ENCODE measurements at places on chromosomes 7 and 10. TPM values are rescaled to one million over a fixed set of nuclear protein-coding genes. Genes with fewer than 3 reads are reported as not detected.

The CUEDC2 gene
- 55.7 TPM for total RNA-seq

The GAD2 gene
- total RNA-seq = not detected

- no peak for DNase-seq
These were observed 20.7 kb upstream of the ZMIZ1 start for GRCh38 chr10:79047875-79048638.

- no peak for DNase-seq
These were observed 176.0 kb downstream of the NOC3L start for GRCh38 chr10:94186722-94187121.

DNA sequence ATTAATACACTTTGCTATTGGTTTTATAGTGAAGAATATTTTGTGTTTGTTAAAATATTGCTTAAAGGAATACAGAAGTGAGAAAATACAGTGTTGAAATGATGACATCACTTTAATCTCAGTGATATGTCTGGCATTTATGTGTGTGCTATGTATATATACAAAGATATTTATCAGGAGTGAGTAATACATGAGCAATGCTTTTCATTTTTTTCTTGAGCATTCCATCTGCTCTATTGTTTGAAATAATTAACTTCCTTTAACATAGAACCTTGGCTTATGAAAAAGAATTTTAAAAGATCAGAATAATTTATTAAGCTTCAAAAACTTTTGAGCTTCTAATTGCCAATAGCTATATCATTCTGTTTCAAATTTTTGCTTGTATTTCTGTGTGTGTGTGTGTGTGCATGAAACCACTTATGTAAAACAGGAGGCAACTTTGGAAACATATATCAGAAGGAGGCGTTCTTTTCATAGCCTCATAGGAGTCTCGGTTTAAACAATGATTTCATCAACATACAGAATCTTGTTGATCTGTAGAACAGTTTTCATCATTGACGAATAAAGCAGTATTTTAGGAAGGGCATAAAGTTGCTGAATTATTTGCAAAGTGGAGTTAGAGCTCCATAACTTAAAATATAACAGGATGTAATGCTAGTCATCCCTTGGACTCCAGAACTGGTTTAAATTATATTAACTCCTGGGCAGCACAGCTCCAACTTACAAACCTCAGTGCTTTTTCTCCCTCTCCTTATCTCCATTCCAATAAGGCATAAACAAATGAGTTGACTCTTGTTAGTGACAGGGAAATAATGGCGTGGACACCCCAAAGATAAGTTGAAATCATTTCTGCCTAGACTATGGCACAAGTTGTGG lies 228.4 kb upstream of the DGKB start:
- DNase-seq = peak; percentile 58

DNA sequence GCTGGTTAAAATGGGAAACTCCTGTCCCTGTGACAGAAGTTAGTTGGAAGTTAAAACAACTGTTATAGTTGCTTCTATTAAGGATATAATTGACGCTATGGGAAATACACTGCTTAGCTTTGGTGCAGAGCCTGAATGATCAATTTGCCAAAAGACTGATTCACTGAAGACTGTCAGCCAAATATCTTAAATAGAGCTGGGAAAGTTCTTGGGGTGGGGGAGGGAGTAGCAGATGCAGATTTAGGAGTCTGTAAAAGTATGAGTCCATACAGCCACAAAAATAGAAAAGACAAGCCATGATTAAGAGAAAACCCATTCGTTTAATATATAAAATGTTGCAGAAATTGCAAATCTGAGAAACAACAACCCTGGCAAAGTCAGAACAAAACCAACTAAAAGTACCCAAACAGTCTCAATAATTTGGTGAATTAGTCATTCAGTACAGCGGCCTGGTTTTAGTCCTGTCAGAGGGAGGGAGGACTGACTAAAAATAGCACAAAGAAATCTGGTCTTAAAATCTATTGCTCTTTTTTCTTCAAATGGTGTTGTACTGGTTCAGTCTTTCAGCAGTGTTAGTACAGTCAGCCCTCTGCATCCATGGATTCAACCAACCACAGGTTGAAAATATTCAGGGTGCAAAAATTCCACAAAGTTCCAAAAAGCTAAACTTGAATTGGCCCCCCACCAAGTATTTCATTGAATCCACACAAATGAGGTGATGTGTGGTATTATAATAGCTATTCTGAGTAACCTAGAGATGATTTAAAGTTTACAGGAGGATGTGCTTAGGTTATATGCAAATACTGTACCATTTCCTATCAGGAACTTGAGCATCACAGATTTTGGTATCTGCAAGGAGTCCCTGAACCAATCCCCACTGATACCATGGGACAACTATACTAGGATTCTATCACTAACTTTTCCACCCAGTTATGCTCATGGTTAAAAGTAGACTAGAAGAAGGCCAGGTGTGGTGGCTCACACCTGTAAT lies 30.0 kb downstream of the STK17A start:
- peak; percentile 61 for DNase-seq

The PRPS1L1 gene
- total RNA-seq = not detected

The C10orf95 gene
- not detected for total RNA-seq

DNA sequence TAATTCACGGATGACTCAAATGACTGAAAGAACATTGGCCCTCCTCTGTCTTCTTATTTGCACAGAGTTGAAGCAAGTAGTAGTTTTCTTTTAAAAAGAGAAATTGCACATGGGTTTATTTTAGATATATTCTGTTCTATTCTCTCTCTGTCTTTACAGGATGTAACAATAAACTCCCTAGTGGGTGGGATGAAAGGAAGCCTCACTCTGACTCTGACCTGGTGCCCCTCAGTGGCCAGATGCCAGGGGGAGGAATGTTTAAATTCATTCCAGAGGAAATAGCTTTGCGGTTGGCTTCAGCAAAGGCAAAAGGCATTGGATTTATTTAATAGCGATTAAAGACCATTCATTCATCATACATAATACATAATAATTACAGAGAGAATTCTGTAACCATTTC lies 156.4 kb upstream of the MTPN start:
- peak; percentile 8 for DNase-seq

GRCh38 chr7:19620470-19620869 lies 88.4 kb downstream of the POLR1F start:
- no peak for DNase-seq

DNA sequence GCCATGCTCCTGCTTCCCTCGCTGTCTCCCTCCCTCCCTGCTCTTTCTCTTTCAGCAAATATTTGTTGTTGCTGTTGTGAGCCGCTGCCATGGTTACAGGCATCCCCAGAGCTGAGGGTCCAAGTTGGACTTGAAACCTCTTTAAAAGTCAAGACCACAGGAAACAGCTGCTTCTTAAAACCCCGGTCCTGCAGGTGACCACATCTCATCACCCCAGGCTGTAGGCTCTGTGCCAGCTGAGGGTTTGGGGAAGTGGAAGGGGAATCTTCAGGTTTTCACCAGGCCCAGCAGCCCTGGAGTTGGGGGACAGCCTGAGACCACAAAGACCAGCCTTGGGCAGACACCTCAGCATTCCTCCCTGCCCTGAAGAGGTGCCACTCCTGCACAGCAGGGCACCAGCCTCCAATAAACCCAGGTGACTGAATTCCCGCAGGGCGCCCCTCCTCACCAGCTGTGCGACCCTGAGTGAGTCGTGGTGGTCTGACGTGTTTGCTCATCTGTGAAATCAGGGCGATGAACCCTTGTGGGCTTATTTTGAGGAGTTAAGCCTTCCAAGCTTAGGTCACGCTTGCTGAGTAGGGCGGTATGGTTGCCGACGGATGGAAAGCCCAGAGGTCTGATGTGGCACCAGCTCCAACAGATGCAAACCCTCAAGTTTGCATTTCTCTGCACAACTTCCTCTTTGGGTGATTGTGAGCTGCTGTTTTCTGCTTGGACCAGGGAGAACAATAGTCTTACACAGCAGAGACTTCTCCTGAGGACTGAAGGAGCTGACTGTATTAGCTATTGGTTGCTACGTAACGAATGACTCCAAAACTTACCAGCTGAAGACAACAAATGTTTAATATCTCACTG lies 24.8 kb downstream of the NPTX2 start:
- no peak for DNase-seq

GRCh38 chr7:148967602-148968001 lies 60.7 kb downstream of the PDIA4 start:
- DNase-seq = no peak

DNA sequence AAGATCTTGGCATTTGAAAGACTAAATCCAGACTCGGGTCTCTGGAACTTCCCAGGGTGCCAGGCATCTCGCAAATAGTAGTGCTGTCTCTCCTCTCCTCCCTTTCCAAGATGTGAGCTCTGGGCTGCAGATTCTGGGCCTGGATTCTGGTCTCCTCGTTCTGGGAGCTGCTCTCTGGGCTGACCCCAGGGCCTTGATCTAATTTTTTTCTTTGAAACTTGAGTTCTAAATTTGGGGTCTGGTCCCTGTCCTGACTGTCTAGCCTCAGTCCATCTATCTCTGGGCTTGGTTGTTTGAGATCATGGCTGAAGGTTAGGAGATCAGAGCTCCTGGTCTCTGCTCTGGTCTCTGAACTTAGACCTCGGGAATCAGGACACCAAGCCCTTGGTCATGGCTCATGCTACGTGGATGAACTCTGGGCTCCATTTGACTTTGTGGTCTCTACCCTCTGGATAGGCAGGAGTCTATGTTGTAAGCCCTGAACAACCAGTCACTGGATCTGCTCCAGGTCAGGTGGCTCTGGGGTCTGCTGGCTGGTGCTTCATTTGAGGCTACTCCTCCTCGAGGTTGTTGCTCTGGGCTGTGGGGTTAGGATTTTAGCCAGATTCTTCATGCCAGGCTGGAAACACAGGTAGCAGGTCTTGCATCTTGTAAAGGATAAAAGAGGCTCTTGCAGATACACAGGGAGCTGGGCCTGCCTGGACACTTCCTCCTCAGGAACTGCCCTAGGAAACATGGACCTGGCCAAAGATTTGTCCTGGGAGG lies 8.0 kb upstream of the MBL2 start:
- no peak for DNase-seq

The CLCN1 gene
- not detected for total RNA-seq

- DNase-seq = no peak
These were observed 13.9 kb upstream of the BMS1 start for GRCh38 chr10:42768581-42769152.

DNA sequence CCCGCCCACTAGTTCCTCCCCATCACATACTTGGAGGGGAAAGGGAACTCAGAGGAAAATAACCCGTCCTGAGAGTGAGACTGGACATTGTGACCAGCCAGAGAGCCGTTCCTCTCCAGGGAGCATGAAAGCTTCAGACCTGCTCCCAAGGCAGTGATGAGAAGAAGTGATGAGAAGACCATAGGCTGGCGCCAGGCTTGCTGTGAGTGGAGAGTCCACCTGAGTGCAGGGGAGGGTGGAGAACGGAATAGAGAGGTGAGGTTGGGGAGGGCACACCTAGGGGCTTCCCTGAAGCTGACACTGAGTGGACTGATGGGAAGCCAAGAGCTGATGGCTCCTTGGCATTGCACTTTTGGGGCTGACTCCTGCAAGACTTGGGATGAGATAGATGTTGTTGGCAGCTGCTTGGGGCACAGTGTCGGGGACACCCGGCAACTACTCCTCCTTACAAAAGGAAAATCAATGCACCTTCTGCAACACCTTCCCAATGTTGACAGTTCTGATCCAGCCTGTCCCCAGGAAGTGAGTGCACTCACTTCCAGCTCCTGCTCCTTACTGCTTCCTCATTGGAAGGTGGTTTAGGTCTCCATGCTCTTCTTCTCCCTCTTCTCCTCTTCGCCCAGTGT lies 79.4 kb downstream of the EMX2 start:
- no peak for DNase-seq

The ZNF727 gene
- not detected for total RNA-seq

DNA sequence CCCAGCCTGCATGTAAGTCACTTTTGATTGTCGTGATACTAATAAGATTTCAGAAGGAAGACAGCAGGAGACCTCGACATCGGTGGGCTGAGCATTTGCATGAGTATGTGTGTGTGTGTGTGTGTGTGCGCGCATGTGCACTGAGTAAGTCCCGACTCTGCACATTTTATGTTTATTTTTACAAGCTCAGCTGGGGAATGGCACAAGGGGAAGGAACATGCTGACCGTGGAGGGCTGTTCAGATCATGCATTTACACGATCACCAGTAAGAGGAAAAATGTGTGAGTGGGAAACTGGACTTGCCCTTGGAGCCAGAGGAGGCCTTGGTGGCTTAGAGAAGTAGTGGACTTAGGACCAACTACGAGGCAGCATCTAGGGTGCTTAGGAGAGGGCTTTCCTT lies 41.3 kb downstream of the IL2RA start:
- DNase-seq = no peak

DNA sequence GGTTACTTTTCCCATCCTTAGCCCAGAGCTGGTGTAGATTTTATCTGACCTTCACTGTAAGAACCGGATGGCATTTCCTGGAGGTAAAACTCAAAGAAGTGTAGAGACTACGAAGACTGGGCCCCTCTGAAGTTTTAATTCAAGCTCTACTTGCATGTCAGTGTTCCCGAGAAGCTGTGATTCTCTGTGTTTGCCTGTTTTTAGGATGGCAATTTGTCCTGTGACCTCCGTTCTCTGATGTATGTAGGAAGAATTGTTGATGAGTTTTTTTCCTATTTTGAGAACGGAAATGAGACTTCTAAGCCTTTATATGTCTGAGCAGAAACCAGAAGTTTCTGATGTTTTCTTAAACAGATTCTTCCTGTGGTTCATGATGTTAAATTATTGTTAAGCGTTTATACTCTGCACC lies 94.1 kb downstream of the CDCA7L start:
- DNase-seq = no peak
